Muscle of arm (tissue), 14 donors: ENCODE measurements at places on chromosomes 1 and 21. TPM values are rescaled to one million over a fixed set of nuclear protein-coding genes. Genes with fewer than 3 reads are reported as not detected.

Gene ZBTB21
- polyA plus RNA-seq: 5.9 TPM

DNA sequence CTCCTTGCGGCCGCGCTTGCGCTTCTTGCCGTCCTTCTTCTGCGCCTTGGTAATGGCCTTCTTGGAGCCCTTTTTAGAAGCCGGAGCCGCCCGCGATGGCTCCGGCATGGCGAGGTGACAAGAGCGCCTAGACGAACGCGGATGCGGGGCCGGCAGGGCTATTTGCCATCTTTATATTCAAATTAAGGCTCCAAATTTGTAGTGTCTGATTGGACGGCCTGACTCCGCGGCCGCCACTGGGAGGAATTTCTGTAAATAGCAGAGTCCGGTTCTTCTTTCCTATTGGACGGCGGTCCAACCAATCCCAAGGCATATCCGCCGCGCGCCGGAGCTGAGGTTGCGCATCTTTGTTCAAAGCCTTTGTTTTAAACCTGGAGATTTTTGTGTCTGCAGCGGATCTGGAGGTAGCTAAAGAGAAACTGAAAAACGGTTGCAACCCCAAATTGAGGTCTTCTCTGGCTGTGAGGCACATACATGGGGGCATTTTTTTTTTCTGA is 22.6 kb upstream of the RNF187 start:
- peak; percentile 75 for DNase-seq

GRCh38 chr1:241701483-241702295 is 49.6 kb downstream of the WDR64 start:
- no peak for DNase-seq

DNA sequence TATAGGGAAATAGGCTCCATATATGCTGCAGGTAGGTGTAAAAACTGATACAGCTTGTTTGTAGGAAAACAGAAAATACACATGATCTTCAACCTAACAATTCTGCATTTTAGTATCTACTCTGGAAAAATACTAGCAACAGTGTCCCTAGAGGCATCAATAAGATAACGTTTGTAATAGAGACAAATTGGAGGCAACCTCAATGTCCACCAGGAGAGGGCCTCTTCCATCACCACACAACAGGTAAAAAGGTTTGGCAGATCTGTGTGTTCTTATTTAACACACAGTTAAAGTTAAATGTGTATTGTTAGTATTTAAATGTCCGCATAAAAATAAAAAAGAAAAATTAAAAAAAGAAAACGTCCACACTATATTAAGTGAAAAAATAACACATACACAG is 5.4 kb downstream of the EIF2D start:
- no peak for DNase-seq

GRCh38 chr1:158146739-158147138 is 34.0 kb upstream of the CD1D start:
- DNase-seq: no peak

- DNase-seq: no peak
Observed at GRCh38 chr1:8223526-8223925, 94.4 kb upstream of the SLC45A1 start.

DNA sequence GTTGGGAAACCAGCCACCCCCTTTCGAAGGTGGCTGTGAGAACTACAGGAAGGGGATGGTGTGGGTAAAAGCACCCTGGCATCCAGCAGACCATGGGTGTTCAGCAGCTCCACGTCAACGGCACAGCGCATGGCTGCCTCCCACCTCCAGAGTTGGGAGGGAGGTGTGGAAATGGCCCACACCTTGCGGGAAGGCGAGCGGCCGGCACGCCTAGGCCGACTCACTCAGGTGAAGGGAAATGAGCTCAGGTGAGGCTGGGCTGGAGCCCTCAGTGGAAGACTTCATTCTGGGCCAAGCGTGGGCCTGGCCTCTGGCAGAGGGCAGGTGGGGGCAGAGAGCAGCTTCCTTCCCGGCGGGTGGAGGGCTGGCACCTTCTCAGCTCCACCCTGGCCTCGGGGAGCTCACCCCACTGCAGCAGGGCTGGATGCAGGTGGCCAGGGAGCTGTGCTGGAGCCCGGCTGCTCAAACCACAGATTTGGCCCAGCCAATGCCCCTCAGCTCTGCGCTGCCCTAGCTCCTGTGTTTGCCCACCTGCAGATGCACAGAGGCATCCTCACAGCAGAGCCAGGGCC is 24.8 kb upstream of the ALDH4A1 start:
- DNase-seq: no peak

DNA sequence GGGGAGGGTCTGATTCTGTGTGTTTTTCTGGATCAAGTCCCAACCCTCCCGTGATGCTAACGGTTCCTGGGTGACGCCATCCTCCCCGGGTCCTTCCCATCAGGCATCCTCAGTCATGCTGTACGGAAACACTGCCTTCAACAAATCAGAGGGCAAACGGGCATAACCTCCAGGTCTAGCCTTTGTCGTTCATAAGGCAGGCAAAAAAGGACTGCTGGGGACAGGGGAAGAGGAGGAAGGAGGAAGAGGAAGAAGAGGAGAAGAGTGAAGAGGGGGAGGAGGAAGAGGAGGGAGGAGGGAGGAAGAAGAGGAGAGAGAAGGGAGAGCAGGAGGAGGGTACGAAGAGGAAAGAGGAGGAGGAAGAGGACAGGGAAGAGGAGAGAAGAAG is 84.4 kb downstream of the ITPKB start:
- no peak for DNase-seq

Gene GPR3
- 0.95 TPM for polyA plus RNA-seq

Gene ROR1
- 11.1 TPM for polyA plus RNA-seq

DNA sequence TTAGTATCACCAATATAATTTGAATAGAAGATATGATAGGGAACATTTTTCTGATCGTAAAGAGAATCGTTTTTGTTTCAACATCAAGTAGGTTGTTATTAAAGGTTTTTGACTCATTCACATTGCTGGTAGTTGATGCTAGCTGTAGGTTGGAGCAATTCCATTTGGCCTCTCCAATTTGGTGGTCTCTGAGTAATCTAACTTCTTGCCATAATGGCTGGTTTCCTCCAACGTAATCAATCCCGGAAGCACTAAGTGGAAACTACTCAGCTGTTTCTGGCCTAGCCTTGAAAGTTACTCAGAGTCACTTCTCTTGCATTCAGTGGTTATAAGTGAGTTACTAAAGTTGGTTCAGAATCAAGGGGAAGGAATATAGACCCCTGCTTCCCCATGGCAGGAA is 26.0 kb downstream of the RCOR3 start:
- no peak for DNase-seq

- DNase-seq: no peak
Observed at GRCh38 chr1:154718566-154718965, 110.6 kb upstream of the ADAR start.

Gene VCAM1
- polyA plus RNA-seq: 12.4 TPM

DNA sequence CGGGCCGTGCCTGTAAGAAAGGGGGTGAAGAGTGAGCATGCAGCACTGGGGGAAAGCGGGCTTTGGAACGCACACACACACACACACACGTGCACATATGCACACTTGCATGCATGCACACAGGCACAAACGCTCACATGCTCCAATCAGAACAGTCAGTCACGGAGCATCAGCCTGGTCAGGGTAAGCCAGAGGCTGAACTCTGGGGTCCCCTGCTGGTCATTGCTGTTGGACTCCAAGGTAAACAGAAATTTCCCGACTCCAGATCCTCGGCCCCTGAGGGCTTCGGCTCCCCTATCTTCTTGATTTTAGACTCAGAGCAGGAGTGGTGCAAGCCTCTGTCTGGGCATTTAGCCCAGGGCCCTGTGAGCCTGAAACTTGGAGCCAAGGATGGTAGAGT is 54.2 kb downstream of the SYT2 start:
- DNase-seq: no peak

Gene SARS1
- polyA plus RNA-seq: not detected

DNA sequence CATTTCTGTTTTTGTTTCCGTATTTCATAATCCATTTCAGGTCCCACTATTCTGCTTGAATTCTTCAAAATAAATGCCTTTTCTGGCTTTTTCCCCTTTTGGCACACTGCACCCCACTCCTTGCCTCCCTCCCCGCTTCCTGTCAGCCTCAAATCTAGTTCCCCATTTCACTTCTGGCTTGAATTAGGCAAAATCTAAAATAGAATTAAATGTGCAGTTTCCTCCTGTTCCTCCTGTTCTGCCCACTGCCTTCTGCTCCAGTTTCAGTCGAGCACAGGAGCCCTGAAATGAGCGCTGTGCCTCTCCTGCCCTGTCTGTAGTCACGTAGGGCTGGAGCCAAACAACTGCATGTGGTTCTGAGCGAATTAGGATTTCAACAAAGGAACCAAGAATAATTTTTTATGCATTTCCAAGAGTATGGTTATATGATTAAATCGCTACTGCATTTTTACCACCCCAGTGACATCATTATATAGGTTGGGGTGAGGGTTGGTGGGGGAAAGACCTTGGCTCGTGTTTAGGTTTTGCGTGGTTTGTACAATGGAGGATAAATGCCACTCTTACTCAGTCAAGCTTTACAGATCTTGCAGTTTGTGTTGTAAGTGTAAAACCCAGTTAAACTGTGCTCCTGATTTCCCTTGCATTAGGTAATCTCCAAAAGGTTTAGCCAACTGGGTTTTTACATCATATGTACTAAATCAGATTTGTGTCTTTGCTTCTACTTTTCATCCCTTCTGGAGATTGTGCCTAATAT is 114.9 kb downstream of the VPS13D start:
- no peak for DNase-seq
